ENCODE measurements at places on chromosomes 16 and 17. TPM values are rescaled to one million over a fixed set of nuclear protein-coding genes. Genes with fewer than 3 reads are reported as not detected.

GRCh38 chr16:55102531-55102930 is 171.9 kb downstream of the IRX5 start:
- no peak for DNase-seq

DNA sequence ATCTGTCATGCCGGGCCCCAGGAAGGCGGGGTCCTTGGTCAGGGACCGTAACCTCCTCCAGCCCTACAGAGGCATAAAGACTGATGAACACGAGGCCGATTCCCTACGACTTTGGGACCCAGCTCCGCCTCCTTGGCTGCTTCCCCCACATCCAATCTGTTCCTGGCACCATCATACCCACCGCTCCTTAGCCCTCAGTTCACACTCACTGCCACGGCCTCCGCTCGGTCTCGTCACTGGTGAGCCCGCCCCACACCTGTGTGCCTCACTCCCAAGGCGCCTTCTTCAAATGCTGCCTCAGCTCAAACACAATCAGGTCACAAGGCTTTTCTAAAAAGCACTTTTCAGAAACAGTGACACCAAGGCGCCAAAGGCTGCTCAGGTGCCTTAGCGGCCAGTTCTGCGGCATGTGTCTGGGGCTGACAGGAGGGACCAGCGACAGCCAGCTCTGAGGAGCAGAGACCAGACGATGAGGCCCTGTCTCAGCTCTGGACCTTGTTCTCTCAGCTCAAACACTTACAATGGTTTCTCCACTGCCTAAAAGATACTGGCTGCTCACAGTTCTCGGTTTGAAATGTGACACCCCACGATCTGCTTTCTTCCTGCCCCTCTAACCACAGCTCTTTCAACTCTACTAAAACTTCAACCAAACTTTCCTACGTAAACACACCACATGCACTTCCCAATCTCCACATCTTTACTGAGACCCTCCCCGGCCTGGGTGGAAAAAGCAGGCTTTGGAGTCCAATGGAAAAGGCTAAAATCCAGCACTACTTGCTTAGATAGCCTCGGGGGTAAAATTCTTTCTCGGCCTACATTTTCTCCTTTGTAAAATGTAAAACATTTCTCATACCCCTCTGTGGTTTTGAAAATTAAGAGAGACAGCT is 33.2 kb downstream of the CYB5D2 start:
- DNase-seq = no peak

DNA sequence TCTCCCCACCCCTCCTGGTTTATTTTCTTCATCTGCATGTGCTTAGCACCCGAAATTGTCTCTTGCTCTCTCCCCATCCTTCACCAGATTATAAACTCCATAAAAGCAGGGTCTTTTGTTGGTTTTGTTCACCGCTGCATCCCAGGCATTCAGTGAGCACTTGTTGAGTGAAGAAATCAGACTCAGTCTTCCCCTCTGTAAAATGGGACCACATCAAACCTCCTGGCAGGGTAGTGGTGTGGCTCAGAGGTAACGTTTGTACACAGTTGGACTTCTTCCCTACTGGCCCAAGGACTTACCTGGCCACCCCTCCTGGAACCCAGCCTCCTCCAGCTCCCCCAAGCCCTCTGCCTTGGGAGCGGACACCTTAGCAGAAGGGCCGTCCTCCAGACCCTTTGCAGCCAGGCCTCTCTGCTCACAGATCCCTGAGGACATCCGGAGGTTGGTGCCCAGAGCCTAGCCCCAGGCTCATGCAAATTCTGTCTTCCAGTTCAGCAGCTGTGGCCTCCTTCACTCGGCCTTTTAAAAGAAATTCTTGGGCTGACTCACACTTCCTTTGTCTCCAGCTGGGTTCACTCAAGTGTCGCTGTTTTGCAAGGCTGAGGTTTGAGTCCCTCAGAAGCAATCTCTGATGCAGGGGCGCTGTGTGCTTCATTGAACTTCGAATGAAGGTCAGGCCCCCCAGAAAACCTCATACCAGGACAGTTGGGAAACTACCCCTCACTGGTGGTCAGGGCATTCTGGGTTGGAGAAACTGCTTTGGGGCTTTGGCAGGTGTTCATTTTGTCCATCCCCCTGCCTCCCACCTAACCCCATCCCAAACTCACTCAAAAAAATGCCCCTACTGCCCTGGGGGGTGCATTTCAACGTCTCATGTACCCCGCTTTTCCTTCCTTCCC is 16.8 kb upstream of the RMI2 start:
- peak; percentile 64 for DNase-seq

DNA sequence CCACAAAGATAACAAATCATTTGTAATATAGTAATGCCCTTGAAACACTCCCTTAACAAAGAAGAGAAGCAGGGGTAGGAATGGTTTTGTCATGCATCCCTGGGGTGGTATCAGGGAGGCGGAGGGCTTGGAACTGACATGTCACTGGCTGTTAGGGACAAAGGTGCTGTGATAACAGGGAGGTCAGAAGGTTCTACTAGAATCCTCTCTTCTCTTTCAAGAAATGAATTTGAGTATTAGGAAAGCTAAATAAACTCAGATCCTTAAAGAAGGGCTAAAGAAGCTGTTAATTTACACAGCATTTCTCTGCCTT is 65.4 kb upstream of the ADAMTS18 start:
- no peak for DNase-seq

- peak; percentile 5 for DNase-seq
These were observed 122.4 kb upstream of the NLRP1 start for GRCh38 chr17:5706577-5707210.

DNA sequence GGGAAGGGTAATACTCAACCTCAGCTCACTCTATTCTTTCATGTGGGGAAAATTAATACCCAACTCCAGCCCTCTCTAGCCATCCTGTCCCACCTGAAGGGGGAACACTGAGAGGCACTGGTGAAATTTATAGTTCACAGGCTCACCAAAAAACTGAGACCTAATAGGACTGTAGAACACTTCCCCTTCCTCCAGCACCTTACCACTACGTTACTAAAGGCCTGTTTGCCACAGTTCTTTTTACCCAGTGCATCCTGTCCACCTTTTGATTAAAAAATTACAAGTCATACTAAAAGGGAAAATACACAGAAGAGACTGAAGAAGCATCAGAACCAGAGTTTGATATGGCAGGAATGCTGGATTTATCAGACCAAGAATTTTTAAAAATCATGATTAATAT is 26.0 kb downstream of the DHRS7B start:
- DNase-seq = no peak

- DNase-seq = no peak
These were observed 18.9 kb downstream of the ARSG start for GRCh38 chr17:68310152-68310551.

The CLEC3A gene
- not detected for total RNA-seq

The CETP gene
- not detected for total RNA-seq
